ENCODE measurements at places on chromosomes 1 and 21.
A peak's percentile ranks its signal among the peaks of the same experiment; 100 is the strongest.

DNA sequence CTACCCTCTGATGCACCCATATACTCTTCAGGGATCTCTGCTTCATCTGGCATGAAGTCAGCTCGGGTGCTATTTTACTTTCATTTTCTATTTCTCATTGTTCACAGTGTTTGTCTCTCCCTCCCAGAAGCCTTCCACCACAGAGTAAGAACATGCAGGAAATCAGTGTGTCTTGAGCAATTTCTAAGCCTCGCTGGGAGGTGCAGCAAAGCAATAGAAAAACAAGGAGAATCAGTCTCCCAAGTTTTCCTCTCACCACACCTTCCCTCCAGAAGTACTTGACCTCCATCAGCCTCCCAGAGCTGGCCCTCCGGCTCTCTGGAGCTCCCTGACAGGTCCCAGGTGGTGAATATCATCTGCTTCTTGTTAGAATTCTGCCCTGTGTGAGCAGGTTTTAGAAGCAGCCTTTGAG is 594.7 kb upstream of the CAMK1G start:
- H3K27me3 ChIP-seq, result no peaks in the 10 kb centered on the region
- H3K4me1 ChIP-seq, result no peaks in the 10 kb centered on the region
- H3K4me3 ChIP-seq, result peak overlapping the region; percentile 31

GRCh38 chr21:44064852-44065403 is 42.3 kb upstream of the PWP2 start:
- no peak for DNase-seq
- H3K4me3 ChIP-seq, result no peak overlapping the region
- H3K4me1 ChIP-seq, result no peaks in the 10 kb centered on the region
- H3K27ac ChIP-seq, result no peak overlapping the region

DNA sequence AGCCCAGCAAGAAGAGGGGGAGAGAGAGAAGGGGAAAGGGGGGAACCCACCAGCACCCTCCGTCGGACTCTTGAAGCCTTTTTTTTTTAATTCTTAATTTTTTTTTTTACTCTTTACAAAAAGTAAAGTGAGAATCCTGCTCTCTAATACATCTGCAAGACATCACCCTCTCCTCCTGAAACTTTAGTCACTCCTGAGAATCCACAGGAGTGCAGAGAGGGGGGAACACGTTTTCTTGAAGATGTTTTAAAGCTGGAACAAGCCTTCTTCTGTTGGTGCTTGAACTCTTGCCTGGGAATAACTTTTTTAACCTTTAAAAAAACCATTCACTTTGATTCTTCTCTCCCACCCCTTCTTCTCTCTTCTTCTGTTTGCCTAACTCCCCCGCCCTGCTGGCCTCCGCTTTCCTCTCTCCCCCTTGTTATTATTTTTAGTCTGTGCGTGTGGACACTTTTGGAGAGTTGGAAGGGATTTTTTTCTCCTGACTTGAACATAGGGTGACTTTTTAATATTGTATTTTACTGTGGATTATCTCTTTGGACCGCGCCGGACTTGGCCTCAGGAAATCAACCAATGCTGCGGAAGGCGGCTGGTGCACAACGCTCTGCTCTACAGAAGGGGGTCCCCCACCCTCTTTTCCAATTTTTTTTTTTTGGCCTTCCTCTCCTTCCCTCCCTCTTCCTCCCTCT is 383 bp upstream of the PRRX1 start:
- no peaks in the 10 kb centered on the region for H3K36me3 ChIP-seq
- DNase-seq, result no peak
- H3K4me1 ChIP-seq, result peaks cover 34% of the 10 kb centered on the region
- no peaks in the 10 kb centered on the region for H3K27me3 ChIP-seq
- H3K27ac ChIP-seq, result peak overlapping the region; percentile 94

GRCh38 chr1:178094739-178095645 is 1.1 kb downstream of the RASAL2 start:
- H3K36me3 ChIP-seq, result no peaks in the 10 kb centered on the region
- H3K27ac ChIP-seq, result peak overlapping the region; percentile 83
- no peaks in the 10 kb centered on the region for H3K27me3 ChIP-seq
- H3K4me3 ChIP-seq, result peak overlapping the region; percentile 90

DNA sequence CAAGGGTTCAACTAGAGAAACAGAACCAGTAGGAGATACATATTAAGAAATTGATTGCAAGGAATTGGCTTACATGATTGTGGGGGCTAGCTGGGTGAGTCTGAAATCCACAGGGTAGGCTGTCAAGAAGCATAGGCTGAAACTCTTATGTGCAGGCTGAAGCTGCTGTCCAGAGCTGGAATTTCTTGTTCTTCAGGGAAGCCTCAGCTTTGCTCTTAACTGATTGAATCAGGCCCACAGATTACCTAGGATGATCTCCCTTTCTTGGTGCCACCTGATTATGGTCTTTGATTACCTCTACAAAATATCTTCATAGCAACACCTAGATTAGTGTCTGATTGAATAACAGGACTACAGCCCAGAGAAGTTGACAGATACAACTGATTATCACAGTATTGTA is 22.5 kb upstream of the FRRS1 start:
- no peaks in the 10 kb centered on the region for H3K36me3 ChIP-seq
- DNase-seq, result no peak
- H3K4me1 ChIP-seq, result no peaks in the 10 kb centered on the region

- DNase-seq, result no peak
- H3K27me3 ChIP-seq, result no peaks in the 10 kb centered on the region
- H3K36me3 ChIP-seq, result no peaks in the 10 kb centered on the region
- peaks cover 12% of the 10 kb centered on the region for H3K4me1 ChIP-seq
Observed at GRCh38 chr21:43652616-43653015, 6.7 kb downstream of the HSF2BP start.

GRCh38 chr1:185731446-185731845 is 2.7 kb upstream of the HMCN1 start:
- no peaks in the 10 kb centered on the region for H3K36me3 ChIP-seq
- peaks cover 14% of the 10 kb centered on the region for H3K4me1 ChIP-seq
- no peaks in the 10 kb centered on the region for H3K27me3 ChIP-seq
- no peak overlapping the region for H3K4me3 ChIP-seq

GRCh38 chr1:100390531-100390930 is 38.2 kb downstream of the CDC14A start:
- no peaks in the 10 kb centered on the region for H3K36me3 ChIP-seq
- no peak for DNase-seq
- peaks cover 8% of the 10 kb centered on the region for H3K4me1 ChIP-seq
- H3K27ac ChIP-seq, result no peak overlapping the region
- no peaks in the 10 kb centered on the region for H3K27me3 ChIP-seq
- no peak overlapping the region for H3K4me3 ChIP-seq

GRCh38 chr1:197838836-197839235 is 63.6 kb upstream of the DENND1B start:
- H3K4me1 ChIP-seq, result no peaks in the 10 kb centered on the region
- H3K4me3 ChIP-seq, result no peak overlapping the region
- H3K27me3 ChIP-seq, result no peaks in the 10 kb centered on the region
- no peaks in the 10 kb centered on the region for H3K36me3 ChIP-seq
- peak; percentile 75 for DNase-seq

GRCh38 chr21:46005081-46005480 is 23.5 kb downstream of the COL6A1 start:
- no peak overlapping the region for H3K27ac ChIP-seq
- H3K36me3 ChIP-seq, result no peaks in the 10 kb centered on the region
- H3K27me3 ChIP-seq, result no peaks in the 10 kb centered on the region
- H3K4me3 ChIP-seq, result no peak overlapping the region

DNA sequence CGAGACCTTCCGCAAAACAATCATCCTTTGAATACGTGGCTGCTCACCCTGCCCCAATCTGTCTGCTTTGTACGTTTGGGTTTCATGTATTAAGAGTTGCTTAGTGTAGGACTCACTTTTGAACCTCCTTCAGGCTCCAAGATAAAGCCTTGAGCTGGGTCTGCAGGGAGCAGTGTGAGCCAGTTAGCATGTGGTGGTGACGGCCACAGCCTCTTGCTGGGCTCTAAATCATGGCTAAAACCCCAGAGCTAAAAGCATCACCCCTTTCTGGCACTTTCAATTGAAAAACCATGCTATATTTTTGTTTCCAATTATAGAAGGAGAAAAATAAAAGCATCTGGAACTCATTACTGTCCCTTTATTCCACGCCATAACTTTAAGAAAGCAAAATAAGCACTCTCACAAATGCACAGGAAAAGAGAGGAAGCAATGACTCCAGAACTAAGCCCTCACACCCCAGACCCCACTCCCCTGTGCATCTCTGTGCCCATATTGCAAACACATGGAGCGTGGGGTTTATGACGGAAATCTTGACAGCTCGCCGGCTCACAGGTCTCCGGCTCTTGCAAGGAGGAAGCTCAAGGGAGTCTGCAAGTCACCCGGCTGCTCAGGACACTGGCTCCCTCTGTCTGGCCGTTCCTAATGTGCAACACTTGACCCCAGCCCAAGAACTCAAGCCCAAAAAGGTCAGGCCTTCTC is 135.5 kb downstream of the MIS18A start:
- DNase-seq, result peak; percentile 4
- H3K27ac ChIP-seq, result no peak overlapping the region
- H3K4me1 ChIP-seq, result no peaks in the 10 kb centered on the region
- no peaks in the 10 kb centered on the region for H3K36me3 ChIP-seq
- no peak overlapping the region for H3K4me3 ChIP-seq
- no peaks in the 10 kb centered on the region for H3K27me3 ChIP-seq

- no peaks in the 10 kb centered on the region for H3K36me3 ChIP-seq
- H3K27ac ChIP-seq, result no peak overlapping the region
- DNase-seq, result no peak
Observed at GRCh38 chr1:225447650-225448089, 19.8 kb upstream of the LBR start.

DNA sequence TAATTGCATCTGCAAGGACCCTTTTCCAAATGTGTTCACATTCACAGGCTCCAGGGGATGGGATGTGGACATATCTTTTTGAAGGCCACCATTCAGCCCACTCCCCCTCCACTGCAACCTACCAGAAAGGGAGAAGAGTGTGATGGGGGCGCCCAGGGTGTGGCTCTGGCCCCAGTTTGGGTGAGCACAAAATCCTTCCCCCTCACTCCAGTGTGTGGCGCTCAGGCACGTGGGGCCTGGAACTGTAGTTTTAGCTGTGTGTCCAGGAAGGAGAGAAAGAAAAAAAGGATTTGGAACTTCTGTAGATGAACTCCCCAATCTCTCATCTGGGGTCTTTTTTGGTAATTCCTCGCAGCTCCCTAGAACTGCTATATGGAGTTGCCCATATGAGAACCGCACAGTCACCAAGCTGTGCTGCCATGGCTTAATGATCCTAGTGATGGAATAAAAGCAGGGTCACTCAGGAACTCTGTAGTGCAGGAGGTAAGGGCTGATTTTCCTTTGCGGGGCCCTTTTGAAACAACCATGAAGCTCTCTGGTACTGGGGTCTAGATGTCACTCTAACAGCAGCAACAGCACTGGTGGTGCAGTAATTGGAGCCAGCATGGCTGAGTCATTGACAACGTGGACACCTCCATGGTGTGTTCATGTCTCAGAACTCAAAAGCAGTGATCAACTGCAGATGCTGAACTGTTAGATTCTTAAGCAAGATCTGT is 17.0 kb downstream of the AGT start:
- peak; percentile 34 for DNase-seq
- H3K4me3 ChIP-seq, result no peak overlapping the region
- peaks cover 8% of the 10 kb centered on the region for H3K27me3 ChIP-seq
- peaks cover 5% of the 10 kb centered on the region for H3K36me3 ChIP-seq
- H3K27ac ChIP-seq, result no peak overlapping the region
- no peaks in the 10 kb centered on the region for H3K4me1 ChIP-seq

DNA sequence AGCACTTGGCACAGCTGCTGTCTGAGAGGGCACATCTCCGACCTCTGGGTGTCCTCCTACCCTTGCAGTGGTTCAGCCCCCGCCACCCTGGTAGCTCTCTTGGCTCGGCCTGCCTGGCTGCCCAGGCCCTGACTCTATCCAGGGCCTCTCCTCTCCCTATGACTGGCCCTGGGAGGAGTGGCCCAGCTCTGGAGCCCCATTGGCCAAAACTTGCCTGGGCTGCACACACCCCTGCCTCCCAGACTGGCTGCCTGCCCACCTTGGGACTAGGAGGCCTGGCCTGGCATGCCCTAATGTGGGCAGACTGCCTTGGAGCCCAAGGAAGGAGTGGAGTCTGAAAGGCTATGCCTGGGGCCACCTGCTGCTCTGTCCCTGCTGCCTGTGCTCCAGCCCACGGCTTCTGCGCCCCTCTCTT is 33.6 kb downstream of the ACOT11 start:
- H3K4me3 ChIP-seq, result no peak overlapping the region
- peak; percentile 58 for DNase-seq
- H3K4me1 ChIP-seq, result peaks cover 3% of the 10 kb centered on the region
- no peak overlapping the region for H3K27ac ChIP-seq
- H3K36me3 ChIP-seq, result no peaks in the 10 kb centered on the region

DNA sequence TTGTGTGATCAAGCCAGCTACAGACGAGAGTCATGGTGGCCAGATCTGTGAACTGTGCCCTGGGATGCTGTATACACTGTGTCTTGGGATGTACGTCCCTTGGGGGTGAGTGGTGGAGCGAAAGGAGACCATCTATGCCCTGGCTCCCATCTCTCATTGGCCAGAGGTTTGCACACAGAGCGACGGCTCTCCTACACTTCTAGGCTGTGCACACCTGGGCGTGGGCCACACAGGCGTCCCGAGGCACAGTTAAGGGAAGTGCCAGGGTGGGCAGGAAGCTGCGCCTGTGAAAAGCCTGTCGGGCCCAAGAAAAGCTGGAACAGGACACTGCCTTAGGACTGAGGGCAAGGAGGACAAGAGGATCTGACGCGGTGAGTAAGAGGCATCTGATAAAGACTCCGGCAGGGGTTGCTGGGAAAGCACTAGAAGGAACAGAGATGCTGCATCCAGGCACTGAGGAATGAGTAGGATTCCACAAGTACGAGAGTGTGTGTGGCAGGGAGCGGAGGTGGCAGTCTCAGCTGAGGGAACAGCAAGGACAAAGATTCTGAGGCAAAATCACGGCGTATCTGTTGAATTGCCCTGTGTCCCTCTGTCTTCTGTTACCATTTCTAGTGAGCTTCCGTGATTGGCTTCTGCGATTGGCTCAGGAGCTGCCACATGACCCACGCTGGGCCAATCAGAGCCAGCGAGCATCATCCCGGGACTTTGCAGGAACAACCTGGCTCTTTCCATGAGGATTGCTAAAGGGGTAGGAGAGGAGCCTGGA is 67.9 kb upstream of the ZBTB40 start:
- H3K36me3 ChIP-seq, result no peaks in the 10 kb centered on the region
- H3K4me1 ChIP-seq, result peaks cover 4% of the 10 kb centered on the region
- no peak overlapping the region for H3K4me3 ChIP-seq

DNA sequence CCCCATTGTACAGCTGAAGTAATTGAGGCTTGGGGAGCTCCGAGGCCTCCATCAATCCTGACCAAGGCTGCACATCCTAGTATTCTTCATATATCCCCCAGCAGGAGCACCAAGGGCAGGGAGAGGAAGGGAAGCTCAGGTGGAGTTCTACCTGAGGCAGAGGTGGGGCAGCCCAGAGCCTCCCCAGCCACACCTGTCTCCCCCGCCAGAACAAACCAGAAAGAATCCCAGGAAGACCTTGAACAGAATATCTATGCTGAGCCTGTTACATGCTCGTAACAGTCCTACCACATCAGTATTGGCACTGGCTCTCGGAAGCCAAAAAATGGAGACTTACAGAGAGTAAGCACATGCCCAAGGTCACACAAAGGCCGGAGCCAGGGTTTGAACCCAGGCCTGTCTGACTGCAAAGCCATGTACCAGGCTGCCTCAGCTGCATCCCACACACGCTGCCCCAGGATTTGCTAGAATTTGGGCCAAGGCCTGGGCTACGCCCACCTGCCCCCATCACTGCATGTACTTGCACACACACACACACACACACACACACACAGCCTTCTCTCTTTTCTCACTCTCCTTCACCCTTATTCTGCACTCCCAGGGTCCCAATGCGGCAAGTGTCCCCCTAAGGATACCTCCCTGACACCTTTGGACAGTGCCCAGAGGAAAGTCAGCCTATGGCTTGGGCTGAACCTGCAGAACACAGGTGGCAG is 4.5 kb downstream of the E2F2 start:
- H3K36me3 ChIP-seq, result no peaks in the 10 kb centered on the region
- peaks cover 3% of the 10 kb centered on the region for H3K27me3 ChIP-seq
- no peak overlapping the region for H3K27ac ChIP-seq
- no peak overlapping the region for H3K4me3 ChIP-seq
- no peak for DNase-seq
- H3K4me1 ChIP-seq, result peaks cover 9% of the 10 kb centered on the region

All from astrocyte (in vitro differentiated cells and primary cell).